ENCODE measurements at places on chromosomes 3 and 15. TPM values are rescaled to one million over a fixed set of nuclear protein-coding genes. Genes with fewer than 3 reads are reported as not detected.

TASOR gene
- total RNA-seq: 59.0 TPM

ELL3 gene
- total RNA-seq: 1.8 TPM

PPIP5K1 gene
- total RNA-seq: 18.4 TPM

FBXL2 gene
- 13.7 TPM for total RNA-seq

ZCWPW2 gene
- 0.18 TPM for total RNA-seq

FBN1 gene
- total RNA-seq: 315 TPM

ARHGEF26 gene
- 0.54 TPM for total RNA-seq

DISP2 gene
- 0.18 TPM for total RNA-seq

SPESP1 gene
- total RNA-seq: 1.0 TPM

NPAP1 gene
- total RNA-seq: not detected

BFSP2 gene
- not detected for total RNA-seq

ACP3 gene
- not detected for total RNA-seq

CYP1A2 gene
- total RNA-seq: not detected

DENND4A gene
- total RNA-seq: 17.9 TPM

FANCD2OS gene
- not detected for total RNA-seq

SEMA5B gene
- total RNA-seq: 0.09 TPM

B3GNT5 gene
- total RNA-seq: 18.1 TPM

GCNT3 gene
- not detected for total RNA-seq

APBA2 gene
- 42.6 TPM for total RNA-seq

CYP19A1 gene
- 0.19 TPM for total RNA-seq

CCNB2 gene
- 33.4 TPM for total RNA-seq

ATP8B4 gene
- total RNA-seq: under 0.01 TPM

TIGIT gene
- not detected for total RNA-seq

SAMD7 gene
- total RNA-seq: not detected

LPP gene
- total RNA-seq: 63.0 TPM

C2CD4A gene
- 1.5 TPM for total RNA-seq

DAPK2 gene
- 3.2 TPM for total RNA-seq

MYLK gene
- 30.8 TPM for total RNA-seq

SKOR1 gene
- 0.09 TPM for total RNA-seq

PRTG gene
- total RNA-seq: 1.4 TPM

RLBP1 gene
- not detected for total RNA-seq

NTRK3 gene
- total RNA-seq: under 0.01 TPM

SYNPR gene
- not detected for total RNA-seq

Data from endothelial cell of coronary artery (primary cell).